ENCODE measurements at places on chromosomes 12 and 14.
A peak's percentile ranks its signal among the peaks of the same experiment; 100 is the strongest.

DNA sequence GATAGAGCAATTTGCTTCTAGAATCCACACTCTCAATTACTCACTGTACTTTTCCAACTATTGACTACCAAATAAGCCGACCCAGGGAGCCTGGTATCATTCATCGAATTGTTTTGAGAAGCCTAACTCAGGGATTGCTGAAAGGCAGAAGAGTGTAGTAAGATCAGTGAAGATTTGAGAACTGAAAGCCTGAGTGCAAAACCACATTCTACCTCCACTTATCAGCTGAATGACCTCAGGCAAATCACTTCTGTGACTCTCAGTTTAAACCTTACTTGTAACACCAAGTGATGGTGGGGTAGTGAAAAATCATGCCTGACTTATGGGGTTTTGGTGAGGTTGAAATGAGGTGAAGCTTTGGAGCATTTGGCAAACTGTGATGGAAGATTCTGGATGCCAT is 126.1 kb upstream of the MAX start:
- DNase-seq, result no peak

GRCh38 chr12:109518820-109519665 is 41.6 kb downstream of the UBE3B start:
- DNase-seq, result peak; percentile 56

GRCh38 chr14:53109105-53110041 is 43.8 kb downstream of the DDHD1 start:
- DNase-seq, result peak; percentile 62

GRCh38 chr12:20220339-20220738 is 148.0 kb upstream of the PDE3A start:
- DNase-seq, result no peak

GRCh38 chr12:90504806-90505205 is 450.2 kb downstream of the CCER1 start:
- DNase-seq, result no peak

DNA sequence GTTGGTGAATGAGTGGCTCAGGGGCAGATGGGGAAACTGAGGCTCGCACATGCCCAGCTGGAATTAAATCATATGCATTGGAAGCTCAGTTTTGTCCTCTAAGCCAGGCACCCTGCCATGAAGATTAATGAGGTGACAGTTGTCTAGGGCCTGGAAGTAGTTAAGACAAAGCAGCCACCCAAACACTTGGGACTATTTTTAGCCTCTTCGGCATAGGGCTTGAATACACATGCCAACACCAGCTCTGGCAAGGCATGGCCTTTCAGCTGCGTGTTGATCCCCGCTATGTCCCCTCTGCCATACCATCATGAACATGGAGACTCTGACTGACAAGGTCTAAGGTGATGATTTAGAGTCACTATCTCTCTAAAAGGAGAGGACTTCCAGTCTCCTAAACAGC is 250.2 kb downstream of the KSR2 start:
- no peak for DNase-seq
